ENCODE measurements at places on chromosomes 11 and 22.

- no peak for DNase-seq
Observed at GRCh38 chr22:32448980-32449379, 15.3 kb downstream of the BPIFC start.

DNA sequence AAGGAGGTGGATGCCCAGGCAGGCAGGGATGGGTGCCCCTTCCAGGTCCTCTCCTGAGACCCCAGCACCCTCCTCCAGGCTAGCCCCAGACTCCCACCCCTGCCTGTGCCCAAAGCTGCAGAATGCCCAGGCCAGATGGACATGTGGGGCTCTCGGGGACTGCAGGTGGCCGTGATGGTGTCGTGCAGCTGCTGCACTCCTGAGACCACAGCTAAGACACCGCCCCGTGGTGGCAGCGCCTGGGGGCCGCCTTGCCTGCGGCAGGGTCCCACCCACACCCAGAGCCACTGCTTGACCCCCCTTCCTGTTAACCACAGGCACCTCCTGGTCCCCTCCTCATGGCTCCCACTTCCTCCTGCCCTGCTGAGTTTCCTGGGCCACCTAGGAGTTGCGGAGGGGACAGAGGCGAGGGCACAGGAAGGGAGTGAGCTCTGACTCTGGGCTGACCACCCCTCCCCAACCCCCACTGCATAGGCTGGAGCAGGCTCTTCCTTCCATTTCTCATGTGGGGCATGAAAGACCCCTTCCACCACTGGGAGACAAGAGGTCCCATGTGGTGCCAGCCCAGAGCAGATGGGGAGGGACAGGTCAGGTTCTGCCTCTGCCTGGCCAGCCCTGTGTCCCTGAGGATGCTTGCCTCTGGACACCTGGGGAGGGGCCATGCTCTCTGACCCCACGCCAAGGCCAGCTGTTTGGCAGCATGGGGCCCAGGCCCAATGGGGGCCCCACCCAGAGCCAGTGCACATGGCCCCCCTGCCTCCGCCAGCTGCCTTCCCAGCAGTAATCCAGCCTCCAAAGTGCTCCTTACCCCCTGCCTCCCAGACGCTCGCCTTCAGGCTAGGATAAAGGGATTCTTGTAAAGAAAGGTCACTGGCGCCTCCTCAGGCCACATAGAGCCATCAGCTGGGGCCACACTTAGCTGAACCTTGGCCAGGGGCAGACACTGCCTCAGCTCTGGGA lies 29.3 kb downstream of the OSBPL5 start:
- DNase-seq = peak; percentile 28

DNA sequence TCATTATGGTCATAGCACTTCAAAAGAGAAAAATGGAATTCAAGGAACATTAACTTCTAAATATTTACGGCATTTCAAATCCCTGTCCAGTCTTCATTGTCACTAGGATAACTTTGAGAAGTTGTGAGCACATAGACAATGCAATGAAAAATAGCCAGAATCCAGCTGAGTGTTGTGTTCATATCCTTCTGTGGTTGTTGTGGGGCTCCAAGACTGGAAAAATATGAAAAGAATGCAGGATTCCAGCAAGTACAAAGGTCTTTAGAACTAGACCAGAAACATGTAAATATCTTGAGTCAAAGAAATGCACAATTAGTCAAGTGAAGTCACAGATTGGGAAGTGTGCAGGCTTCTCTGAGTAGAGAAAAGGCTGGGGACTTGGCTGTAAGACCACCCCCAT lies 68.7 kb downstream of the WT1 start:
- DNase-seq = no peak

DNA sequence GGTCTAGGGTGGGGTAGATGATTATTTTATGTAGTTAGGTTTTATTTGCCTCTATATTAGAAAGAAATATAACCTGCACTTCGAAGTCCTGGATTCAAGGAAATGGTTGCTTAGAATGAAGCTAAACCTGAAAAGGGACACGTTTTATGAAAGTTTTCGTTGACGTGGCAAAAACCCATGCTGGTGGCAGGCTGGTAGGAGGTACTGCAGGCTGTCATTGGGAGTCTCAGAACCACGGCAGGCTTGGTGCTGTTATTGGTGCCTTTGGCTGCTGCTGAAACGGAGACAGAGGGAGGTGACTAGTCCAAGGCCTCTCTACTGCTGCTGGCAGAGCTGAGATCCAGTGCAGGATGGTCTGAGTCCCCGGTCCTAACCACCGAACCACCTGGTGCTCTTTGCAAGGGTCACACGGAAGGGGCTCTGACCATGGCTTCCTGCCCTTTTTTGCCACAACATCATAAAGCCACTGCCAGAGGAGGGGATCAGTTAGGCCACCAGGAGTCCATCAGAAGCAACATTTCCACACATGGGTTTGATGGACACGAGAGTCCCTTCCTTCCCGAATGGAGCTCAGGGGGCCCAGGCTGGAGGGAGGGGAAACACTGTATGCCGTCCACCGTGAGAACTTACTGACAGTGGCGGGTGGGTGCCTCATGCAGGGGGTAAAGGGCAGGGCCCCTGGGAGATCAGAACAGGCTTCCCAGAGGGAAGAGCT lies 13.4 kb downstream of the CSF2RB start:
- DNase-seq = no peak

- no peak for DNase-seq
Observed at GRCh38 chr11:14443638-14444037, 56.0 kb downstream of the COPB1 start.

GRCh38 chr11:74397501-74398243 lies 561 bp downstream of the PGM2L1 start:
- peak; percentile 28 for DNase-seq

DNA sequence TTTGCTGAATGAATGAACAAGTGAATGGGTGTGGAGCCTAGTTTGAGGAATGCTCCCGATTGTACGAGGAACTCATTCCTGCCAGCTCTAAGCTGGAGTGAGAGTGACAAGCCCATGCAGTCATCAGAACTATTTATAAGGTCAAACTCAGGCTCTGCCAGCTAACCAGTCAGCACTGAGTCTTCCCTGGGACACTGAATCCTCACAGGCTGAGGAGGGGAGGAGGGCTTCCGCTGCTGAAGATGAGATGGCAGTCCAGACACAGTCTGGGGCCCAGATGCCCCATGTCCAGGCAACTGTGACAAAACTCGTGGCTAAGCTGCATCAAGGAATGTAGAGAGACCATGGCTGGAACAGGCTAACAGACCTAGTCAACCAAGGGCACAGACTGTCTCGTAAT lies 4.0 kb downstream of the LRP4 start:
- no peak for DNase-seq

- no peak for DNase-seq
Observed at GRCh38 chr11:12073436-12073835, 37.0 kb upstream of the MICAL2 start.

GRCh38 chr22:36218648-36219193 lies 17.1 kb upstream of the APOL4 start:
- DNase-seq = no peak
